ENCODE measurements at places on chromosomes 11 and 22. TPM values are rescaled to one million over a fixed set of nuclear protein-coding genes. Genes with fewer than 3 reads are reported as not detected.

AKIP1 gene
- 30.7 TPM for total RNA-seq

DNA sequence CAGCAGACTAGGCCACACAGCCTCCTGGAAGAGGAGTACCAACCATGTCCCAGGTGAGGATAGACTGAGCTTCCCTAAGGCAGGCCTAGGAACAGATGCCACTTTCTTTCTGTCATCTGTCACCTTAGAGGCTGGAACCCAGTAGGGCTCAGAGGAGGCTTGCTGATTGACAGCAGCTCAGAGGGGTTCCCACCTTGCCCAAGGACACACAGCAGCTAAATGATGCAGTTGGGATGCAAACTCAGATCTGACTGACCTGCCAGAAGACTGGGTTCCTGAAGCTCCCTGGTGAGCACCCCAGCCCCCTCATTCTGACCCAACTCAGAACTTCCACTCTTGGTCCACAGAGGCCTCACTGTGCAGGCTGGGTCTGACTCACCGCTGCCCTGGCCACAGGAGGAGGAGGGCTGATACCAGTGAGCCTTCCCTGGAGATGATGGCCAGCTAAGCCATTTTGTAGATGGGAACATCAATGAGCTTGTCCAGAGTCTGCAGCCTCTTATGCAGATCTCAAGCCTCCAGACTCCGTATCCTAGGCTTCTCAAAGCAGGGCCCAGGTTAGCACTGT is 14.0 kb downstream of the CAPN5 start:
- H3K36me3 ChIP-seq, result peaks cover 5% of the 10 kb centered on the region
- no peaks in the 10 kb centered on the region for H3K27me3 ChIP-seq

TRIM49 gene
- 0.94 TPM for total RNA-seq

DNA sequence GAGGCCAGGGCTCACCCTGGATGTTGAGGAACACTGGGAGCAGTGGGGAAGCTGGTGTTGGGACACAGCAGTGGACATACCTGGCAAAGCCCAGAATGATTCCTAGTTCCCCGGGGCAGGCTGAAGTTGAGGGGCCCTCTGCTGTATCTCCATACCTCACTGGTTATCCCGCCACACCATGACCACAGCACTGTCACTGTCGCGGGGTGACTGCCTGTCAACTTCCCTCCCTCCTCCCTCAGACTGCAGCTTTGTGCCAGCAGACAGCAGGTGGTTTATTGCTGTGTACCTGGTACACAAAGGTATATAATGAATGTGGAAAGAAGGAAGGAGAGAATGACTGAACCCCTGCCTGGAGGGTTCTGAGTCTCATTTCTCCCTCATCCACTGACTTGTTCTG is 318.7 kb downstream of the TMEM135 start:
- no peak for DNase-seq
- no peaks in the 10 kb centered on the region for H3K27me3 ChIP-seq
- no peak overlapping the region for H3K4me3 ChIP-seq
- peaks cover 35% of the 10 kb centered on the region for H3K4me1 ChIP-seq

PDXP gene
- 2.6 TPM for total RNA-seq

DNA sequence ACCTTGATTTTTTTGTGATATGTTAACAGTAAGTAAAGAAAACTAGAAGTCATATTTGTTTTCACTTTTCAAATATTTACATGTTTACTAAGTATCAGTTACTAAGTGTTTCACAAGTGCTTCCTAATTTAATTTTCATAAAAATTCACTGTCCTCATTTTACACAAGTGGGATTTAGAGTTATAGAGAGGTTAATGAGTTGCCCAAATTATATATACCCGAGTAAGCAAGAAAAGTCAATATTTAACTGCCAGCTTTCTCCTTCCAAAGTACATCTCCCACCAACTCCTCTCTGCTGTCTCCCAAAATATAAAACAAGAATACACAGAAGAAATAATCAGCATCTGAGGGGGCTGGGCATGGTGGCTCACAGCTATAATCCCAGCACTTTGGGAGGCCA is 896.7 kb upstream of the ANO3 start:
- no peaks in the 10 kb centered on the region for H3K27me3 ChIP-seq
- no peaks in the 10 kb centered on the region for H3K36me3 ChIP-seq
- H3K4me1 ChIP-seq, result no peaks in the 10 kb centered on the region

- H3K4me3 ChIP-seq, result no peak overlapping the region
- H3K36me3 ChIP-seq, result no peaks in the 10 kb centered on the region
- DNase-seq, result no peak
Measured at GRCh38 chr11:123273616-123274015, 78.6 kb upstream of the CLMP start.

DEFB131B gene
- not detected for total RNA-seq
